Osteoblast (primary cell): ENCODE measurements at places on chromosomes 13 and 19. TPM values are rescaled to one million over a fixed set of nuclear protein-coding genes. Genes with fewer than 3 reads are reported as not detected.

GARIN5A gene
- total RNA-seq: 0.29 and 0.36 TPM in 2 replicates

MBD3L3 gene
- total RNA-seq: not detected in 2 replicates

ZNF615 gene
- total RNA-seq: 10.9 and 13.0 TPM in 2 replicates

F7 gene
- under 0.01 TPM in 1 of 2 replicates, not detected in the other for total RNA-seq

FCAR gene
- total RNA-seq: not detected in 2 replicates

DNA sequence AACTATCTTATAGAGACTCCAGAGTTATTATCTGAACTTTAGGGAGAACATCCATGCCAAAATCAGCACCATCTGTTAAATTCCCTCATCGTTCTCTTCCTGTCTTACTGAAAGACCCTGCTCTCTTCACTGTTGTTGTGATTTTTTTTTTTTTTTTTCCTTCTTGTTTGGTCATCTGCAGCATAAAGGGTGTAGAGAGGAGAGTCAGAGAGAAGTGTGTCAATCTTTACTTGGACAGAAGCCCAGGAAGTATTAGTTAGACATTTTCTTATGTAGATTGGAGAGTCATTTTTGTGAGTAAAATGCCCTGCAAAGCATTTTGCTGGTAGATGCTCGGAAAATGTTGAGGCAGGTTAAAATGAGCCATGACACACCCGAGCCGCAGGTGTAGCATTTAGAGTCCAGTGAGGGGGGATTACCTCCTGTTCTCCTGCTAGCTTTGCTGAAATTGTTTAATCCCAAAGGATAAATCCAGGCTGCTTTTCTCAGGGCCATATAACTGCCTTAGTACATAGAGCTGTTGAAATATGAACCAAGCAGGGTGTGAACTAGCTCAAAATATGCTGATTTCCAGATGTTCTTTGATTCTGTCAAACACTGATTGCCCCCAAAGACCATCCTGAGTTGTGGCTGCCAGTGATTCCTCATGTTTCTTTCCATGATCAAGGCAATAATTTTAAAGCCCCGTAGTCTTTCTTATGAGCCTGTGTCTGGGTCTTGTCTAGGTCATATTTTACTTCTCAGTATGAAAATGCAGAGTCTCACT is 143.5 kb downstream of the DCT start:
- peaks cover 8% of the 10 kb centered on the region for H3K4me1 ChIP-seq
- no peak overlapping the region for H3K4me3 ChIP-seq
- H3K27me3 ChIP-seq: no peaks in the 10 kb centered on the region
- H3K36me3 ChIP-seq: no peaks in the 10 kb centered on the region

DNA sequence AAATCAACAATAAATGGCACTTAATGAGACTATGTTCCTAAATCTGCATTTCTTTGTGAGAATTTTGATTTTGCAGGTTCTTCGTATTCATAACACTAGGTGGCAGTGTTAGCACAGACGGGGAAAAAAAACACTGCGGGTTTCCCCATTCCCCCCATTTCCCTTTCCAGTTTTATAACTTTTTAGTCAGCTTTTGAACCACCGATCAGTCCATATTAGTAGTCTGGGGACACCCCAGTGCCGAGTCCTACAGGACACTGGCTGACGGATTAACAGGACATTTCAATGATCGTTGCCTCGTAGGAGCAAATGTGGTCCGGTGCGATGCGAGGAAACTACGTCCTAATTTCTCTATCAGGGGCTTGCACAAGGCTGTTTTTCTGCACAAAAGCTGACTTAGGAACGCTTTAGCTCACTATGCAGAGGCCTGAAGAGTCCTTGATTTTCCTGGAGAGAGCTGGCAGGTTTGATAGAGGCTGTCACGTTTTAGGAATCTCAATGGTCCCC is 234.3 kb downstream of the LMO7 start:
- H3K4me3 ChIP-seq: peak overlapping the region; percentile 69
- no peaks in the 10 kb centered on the region for H3K27me3 ChIP-seq
- peaks cover 4% of the 10 kb centered on the region for H3K4me1 ChIP-seq
- H3K36me3 ChIP-seq: no peaks in the 10 kb centered on the region

GRCh38 chr19:50387176-50387867 is 3.2 kb downstream of the POLD1 start:
- DNase-seq: peak; percentile 88
- H3K36me3 ChIP-seq: peaks cover 3% of the 10 kb centered on the region
- peak overlapping the region; percentile 43 for H3K27ac ChIP-seq
- H3K4me3 ChIP-seq: no peak overlapping the region
- no peaks in the 10 kb centered on the region for H3K27me3 ChIP-seq
- peaks cover 16% of the 10 kb centered on the region for H3K4me1 ChIP-seq

DNA sequence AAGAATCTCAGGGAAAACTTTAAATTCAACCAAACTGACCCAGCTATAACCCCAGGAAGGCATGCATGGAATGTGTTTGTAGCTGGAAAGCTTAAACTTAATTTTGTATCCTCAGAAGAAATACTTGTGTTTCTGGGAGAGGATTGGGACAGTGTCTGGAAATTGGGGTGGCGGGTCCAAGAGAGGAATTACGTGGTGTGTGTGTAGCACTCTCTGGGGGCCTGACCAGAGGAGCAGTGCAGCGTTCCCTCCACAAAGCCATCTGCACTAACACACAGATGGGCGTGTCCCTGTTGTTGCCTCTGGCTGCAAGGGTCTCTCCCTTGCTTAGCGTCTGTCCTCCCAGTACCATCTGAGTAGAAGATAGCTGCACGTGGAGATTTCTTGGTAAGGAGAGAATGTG is 6.4 kb downstream of the GARRE1 start:
- no peaks in the 10 kb centered on the region for H3K27me3 ChIP-seq
- peak; percentile 89 for DNase-seq
- H3K4me1 ChIP-seq: peaks cover 29% of the 10 kb centered on the region
- H3K36me3 ChIP-seq: peaks cover 4% of the 10 kb centered on the region

- no peak overlapping the region for H3K27ac ChIP-seq
- peaks cover 16% of the 10 kb centered on the region for H3K27me3 ChIP-seq
- peak; percentile 42 for DNase-seq
- H3K4me3 ChIP-seq: no peak overlapping the region
- no peaks in the 10 kb centered on the region for H3K4me1 ChIP-seq
- no peaks in the 10 kb centered on the region for H3K36me3 ChIP-seq
Observed at GRCh38 chr19:55136399-55137102, 12.5 kb downstream of the TNNT1 start.
